ENCODE measurements at places on chromosomes 3 and 15.

GRCh38 chr3:108178676-108179075, 43.5 kb downstream of the IFT57 start:
- DNase-seq = no peak

DNA sequence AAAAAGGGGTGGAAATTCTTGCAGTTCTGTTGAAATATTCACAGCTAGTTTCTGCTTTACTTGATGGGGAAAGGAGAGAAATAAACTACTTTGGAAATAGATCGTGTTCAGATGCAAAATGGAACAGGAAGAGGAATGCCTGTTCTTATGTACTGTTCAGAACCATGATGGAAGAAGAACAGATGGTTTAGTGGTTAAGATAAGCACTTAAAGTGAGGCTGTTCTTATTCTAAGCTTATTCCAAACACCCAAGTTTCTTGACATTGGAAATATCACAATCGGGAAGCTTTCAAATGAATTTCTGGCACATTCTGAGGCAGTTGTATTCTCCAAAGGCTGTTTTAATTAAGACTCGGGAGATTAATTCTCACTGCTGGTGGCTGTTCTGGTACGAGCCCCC, 228.5 kb downstream of the LSAMP start:
- no peak for DNase-seq

DNA sequence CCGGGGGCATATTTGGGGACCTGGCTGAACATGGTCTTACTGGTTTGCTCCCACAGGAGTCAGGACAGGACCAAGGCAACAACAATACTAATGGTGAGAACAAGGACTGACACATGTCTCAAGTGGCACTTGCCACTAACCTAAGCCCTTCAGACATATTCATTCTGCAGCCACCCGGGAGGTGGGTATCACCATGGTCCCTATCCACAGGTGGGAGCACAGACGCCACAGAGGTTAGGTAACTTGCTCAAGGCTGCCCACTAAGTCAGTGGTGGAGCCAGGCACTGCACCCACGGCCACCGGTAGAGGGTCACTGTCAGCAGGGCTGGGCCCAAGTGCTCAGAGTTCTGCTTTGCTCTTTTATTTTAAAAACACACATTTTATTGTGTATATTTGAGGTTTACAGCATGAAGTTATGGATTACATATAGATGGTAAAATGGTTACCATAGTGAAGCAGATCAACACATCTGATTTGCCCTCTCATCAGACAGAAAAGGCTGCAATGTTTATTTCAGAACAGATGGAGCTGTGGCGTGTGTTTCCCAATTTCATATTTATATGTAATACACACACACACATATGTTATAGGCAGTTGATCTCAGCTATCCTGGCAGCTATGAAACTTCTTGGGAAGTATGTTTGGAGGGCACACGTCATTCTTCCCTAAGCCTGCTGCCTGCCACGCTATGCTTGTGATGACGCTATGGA, 30.0 kb upstream of the SLC41A3 start:
- no peak for DNase-seq

- no peak for DNase-seq
Observed at GRCh38 chr15:74725845-74726773, 781 bp upstream of the CYP1A1 start.

DNA sequence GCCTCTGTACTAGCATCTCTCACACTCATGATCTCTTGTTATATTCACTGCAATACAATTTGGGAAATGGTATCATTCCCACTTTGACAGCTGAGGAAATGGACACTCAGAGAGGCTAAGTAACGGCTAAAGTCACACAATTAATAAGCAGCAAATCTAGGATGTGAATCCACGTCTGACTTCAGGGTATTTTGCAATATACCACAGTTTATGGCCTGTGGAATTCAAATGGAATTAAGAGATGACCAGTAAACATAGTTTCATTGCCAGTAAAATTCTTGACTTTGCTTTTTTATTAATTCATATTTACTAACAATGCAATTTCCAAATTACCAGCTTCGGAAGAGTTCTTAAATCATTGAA, 61.1 kb downstream of the CCNL1 start:
- DNase-seq = no peak

- no peak for DNase-seq
Observed at GRCh38 chr3:196238612-196239560, 22.6 kb downstream of the SLC51A start.

GRCh38 chr15:91578511-91578910, 275.0 kb upstream of the SLCO3A1 start:
- no peak for DNase-seq

- no peak for DNase-seq
Observed at GRCh38 chr3:118792191-118792590, 242.5 kb downstream of the IGSF11 start.

GRCh38 chr3:31399271-31399670, 133.5 kb upstream of the STT3B start:
- no peak for DNase-seq

DNA sequence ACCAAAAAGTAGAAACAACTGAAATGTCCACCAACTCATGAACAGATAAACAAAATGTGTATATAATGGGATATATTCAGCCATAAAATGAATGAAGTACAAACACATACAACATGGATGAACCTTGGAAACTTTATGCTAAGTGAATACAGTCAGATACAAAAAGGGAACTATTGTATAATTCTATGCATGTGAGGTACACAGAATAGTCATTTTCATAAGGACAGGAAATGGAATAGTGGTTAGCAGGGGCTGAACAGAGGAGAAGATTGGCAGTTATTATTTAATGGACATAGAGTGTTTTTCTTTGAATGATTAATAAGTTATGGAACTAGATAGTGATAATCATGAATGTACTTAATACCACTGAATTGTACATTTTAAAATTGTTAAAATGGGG, 20.0 kb upstream of the TRANK1 start:
- no peak for DNase-seq

DNA sequence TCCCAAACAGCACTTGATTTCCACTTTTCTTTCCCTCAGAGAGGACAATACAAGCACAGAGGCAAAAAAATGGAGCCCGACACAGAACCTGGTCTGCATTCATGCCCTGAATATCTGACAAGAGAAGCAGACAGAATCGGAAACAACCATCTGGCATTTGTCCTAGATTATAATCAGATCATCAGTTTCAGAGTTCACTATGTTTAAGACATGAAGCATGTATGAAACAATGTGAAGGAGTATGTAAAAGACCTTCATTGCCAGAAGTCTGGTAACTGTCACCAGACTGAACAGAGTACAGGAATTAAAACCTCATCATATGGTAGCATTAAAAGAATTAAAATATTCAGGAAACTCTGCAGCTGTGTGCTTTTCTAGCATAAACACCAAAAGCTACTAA, 65.0 kb downstream of the SETD2 start:
- DNase-seq = no peak

- DNase-seq = no peak
Observed at GRCh38 chr3:128910006-128910405, 30.6 kb downstream of the ACAD9 start.

DNA sequence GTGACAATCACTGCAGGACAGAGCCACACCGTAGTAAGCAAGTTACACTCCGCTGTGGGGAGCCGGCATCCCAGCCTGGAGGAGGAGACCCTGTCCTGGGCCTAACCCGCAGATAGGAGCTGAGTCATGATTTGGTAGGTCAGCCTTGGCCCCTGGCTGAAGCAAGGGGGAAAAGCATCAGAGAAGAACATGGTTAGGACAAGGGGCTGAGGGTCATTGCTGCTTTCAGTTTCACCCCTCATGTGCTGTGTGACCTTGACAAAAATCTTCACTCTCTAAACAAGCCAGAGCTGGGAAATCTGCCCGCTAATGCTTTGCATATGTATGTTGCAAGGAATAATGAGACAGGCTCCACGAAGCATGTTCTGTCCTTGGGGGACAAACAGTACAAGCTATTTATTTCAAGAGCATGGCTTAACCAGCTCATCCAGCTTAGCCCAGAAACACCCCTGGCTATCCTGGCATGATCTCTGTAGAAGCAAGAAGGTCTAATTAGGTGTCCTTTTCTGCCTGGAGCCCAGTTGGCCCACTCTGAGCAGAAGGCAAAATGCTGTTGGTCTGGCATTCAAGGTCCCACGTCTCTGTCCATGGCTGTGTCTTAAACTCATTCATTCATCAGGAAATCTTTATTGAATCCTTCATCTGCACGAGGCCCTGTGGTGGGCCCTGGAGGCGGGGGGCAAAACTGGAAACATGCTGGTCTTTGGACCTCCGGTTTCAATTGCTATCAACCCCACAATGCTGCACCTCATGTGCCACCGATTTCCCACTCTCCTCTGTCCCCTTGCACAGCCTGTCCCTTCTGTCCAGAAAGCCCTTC, 221.3 kb upstream of the LYSMD4 start:
- DNase-seq = no peak

GRCh38 chr3:185986198-185986777, 48.5 kb upstream of the TRA2B start:
- no peak for DNase-seq

DNA sequence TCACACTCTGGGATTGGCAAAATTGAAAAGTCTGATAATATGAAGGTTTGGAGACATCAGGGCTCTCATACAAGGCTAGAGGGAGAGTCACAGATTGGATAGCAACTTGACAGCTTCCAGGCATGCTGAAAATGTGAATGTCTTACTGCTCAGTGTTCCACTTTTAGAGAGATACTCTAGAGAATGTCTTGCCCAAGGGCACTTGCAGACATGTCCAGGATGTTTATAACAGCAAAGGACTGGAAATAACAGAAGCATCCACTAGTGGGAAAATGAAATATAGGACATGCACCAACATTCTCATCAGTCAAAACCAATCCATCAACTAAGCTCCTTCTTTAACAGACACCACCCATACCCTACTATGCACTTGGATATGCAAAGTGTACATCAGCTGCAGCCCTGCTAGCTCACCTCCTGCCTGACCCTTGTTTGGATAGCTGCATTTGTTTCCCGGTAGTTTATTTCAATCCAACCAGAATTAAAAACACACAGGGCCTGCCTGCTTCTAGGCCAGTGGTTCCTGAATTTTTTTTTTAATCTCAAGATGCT, 101.6 kb upstream of the ARHGEF3 start:
- DNase-seq = no peak

DNA sequence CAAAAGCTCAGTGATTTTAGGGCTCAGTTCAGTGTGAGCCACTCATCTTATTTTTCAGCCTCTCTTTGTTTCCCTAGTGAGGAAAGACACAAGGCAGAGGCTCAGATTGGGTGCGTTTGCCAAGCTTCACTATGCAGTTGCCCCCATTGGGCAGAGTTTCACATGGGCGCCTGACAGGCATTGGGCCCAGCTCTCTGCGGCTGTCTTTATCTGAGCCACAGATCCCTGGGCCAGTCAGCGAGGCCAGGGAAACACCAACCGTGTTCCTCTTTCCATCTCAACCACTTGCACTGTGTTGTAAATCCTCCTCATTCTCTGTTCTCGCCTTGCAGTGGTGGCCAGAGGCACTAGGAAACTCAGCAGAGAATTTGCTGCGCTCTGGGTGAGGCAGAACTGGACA, 10.8 kb downstream of the ESYT3 start:
- no peak for DNase-seq

DNA sequence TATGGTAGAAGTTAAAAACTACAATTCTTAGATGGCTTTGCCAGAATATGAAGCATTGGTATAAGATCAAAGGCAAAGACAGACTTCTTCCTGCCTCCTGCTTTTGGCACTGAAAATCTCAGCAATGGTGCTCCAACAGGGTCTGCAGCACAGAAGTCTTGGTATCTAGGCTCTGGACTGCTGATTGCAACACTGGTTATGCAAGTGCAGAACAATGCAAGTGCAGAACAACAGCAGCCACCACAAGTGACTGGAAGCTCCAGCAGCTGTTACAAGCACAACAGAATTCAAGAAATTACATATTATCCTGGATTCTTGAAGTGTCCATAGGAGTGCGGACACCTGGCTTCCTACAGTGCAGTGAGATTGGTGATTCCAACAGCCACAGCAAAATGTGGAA, 33.7 kb downstream of the ZBTB20 start:
- DNase-seq = no peak

GRCh38 chr3:73437828-73438227, 186.9 kb downstream of the PDZRN3 start:
- no peak for DNase-seq

DNA sequence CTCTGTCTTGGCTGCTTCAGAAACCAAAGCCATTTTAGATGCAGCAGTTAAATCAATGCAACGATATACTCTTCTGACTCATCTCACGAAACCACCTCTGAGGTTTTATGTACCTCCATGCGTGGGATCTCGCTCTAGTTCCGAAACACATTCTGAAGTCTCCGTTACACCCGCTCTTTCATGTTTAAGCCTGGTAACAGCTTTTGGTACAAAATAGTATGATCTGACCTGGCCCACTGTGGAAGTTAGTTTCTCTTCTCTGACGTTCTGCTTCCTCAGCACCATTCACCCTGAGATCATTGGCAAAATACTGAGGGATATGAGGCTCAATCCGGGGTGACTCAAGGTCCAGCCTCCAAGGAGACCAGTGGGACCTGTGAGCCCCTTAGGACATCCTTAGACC, 121.9 kb downstream of the TMEM266 start:
- no peak for DNase-seq

DNA sequence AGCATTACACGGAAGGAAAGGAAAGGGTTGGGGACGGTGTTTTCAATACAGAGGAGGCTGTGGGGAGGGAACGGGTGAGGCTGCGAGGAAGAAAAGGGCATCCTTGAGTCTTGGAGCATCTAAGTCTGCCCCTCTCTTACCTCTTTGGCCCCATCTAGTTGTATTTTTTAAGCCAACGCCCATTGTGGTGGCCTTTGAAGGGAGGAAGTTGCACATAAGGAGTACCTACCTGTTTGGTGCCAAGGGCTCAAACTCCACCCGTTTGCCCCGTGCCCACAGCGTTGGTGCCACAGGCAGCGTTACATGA, 146.1 kb upstream of the UMPS start:
- DNase-seq = no peak

- no peak for DNase-seq
Observed at GRCh38 chr3:101850246-101851051, 1.1 kb downstream of the NFKBIZ start.

DNA sequence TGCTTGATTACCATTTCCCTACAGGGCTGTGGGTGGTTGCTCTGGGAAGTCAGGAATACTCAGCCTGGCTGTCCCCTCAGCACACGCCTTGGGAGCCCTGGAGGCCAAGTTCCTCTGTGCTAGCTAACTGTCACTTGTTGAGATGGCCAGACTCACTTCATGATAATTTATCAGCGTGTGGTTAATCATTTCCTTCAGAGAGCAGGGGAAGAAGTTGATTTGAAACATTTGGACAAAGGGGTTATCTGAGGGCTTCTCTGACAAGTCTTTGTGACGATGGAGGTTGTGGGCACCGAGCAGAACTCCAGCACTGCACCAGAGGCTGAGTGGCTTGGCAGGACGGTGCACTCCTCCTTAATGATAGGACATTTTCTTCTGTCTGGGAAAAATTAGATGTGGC, 61.9 kb downstream of the WHAMM start:
- DNase-seq = no peak

DNA sequence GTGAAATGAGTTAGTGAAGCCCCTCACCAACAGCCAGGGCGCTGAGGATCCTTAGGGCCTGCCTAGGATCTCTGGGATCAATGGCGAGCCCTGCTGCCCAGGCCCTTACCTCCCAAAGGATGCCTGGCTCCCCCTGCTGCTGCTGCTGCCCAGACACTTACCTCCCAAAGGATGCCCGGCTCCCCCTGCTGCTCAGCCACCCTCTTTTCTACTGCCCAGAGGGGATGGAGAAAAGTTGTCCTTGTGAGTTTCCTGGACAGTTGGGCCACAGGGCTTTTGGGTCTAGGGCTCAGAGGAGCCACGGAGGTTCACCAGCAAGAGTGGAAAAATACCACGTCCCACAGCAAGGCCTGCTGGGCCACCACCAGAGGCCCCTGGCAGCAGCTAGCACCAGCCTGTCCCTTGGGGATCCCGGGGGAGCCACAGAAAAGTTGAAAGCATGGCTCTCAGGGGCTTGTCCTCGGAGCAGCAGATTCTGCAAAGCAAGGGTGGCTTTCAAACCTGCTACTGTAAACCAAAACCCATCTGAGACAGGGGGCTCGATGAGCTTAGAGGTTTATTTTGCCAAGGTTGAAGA, 59.4 kb downstream of the SLC6A6 start:
- DNase-seq = peak; percentile 15
